8988T (cell line): ENCODE measurements at places on chromosomes 12 and 14.

DNA sequence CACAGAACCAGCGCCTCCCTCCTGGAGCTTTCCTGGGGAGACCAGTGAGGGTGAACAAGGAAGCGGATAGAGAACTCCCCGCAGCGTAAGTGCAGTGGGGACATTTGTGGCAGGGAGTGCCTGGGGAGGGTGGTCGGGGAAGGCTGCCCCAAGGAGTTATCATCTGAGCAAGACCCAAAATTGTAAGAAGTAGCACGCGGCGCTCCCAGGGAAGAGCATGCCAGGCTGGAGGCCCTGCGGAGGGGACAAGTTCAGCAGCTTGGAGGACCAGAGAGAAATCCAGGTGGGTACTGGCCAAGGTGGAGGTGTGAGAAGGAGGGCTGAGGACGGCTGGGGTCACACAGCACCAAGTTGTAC, 46.2 kb upstream of the RIMBP2 start:
- no peak for DNase-seq

DNA sequence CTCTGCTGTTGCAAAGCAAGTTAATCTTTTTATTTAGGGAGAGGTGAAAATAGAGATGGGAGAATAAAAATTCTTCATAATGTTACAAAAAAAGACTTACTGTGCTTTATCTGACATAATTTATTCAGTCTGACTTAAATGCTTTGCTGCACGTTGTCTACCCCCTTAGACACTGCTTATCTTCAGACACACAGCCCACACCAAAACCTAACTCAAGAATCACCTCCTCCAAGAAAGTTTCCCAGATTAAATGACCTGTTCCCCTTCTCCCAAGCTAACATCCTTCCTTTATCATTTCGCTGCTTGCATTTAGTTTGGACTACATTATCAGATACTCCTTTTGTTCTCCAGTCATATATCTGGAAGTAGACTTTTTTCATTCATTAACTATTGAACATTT, 3.8 kb downstream of the OSBPL8 start:
- no peak for DNase-seq

DNA sequence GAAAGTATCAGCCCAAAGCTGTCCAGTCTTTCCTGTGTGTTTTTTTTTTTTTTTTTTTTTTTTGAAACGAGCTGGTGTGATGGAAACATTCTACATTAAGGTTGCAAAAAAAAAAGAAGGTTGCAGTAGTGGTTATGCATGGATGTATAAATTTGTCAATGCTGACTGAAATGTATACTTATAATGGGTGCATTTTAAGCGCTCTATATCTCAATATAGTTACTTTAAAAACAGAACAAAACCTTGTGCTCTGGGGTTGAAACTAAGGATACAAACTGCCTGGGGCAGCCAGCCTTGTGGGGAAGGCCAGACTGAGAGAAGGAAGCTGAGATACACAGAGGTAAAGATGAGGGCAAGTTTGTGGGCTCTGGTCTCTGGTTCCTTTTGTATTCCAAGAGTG, 87.3 kb upstream of the RMST start:
- no peak for DNase-seq

DNA sequence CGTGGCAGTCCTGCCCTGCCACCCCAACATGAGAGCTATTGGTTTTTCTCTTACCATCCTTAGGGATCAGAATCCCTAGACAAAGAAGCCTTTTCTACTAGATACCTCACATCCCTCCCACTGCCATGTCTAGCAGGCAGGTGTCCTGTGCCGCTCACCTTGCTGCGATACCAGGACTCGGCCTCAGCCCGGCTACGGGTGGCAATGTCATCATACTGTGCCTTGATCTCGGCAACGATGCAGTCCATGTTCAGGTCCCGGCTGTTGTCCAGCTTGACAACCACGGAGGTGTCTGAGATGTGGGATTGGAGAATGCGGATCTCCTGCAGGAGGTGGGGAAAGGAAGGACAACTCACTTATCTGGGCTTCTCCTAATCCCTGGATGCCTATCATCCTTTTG, 4.5 kb downstream of the KRT83 start:
- no peak for DNase-seq

DNA sequence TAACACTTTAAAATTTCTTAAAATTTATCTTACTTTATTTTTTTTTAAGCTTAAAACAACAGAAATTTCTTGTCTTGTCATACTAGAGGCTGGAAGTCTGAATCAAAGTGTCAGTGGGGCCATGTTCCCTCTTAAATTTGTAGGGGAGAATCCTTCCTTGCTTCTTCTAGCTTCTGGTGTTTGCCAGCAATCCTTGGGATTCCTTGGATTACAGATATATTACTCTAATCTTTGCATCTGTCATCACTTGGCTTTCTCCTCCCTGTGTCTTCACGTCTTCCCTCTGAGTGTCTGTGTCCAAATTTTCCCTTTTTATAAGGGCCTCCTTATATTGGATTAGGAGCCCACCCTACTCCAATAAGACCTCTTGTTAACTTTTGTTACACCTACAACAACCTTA, 135.6 kb upstream of the PTPRB start:
- DNase-seq: no peak
